Pons (tissue), 1 donor: ENCODE measurements at places on chromosomes 2 and 18.

GRCh38 chr18:62614494-62614893 lies 91.7 kb downstream of the ZCCHC2 start:
- no peak for DNase-seq

- no peak for DNase-seq
Observed at GRCh38 chr2:161199912-161200701, 39.9 kb downstream of the TANK start.

DNA sequence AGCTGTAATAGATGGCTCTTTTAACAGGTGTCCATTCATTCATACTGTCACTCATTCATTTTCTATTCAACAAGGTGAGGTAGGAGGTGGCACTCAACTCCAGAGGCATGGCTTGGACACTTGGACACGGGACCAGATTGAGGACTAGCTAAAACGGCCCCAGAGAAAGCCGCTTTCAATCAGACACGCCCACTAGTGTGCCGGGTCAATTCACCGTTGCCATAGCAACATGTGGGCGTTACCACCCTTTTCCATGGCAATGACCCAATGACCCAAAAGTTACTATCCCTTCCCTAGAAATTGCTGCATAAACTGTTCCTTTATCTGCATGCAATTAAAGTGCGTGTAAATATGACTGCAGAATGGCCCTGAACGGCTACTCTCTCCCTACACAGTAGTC lies 49.2 kb upstream of the LGALSL start:
- DNase-seq, result no peak

DNA sequence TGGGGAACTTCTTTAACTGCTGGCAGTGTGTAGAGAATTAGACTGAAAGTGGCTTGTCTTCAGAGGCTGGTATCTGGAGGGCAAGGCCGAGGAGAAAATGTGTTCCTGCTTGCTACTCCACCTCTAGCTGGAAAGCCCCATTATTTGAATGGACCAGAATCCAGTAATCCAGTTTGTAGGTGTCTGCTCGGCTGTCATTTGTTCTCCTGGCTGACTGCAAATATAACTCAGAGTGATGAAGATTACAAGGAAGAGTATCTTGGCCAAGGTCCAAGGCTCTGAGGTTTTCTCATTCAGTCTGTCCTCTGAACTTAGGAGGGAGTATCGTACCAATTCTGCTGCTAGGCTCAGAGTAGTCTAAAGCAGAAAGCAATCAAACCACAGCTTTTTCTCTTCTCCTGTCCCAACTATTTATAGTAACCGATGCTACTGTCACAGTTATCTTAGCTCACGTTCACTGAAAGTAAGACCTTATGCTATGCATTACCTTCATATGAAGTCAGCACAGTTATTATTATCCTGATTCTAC lies 228.6 kb downstream of the SETBP1 start:
- no peak for DNase-seq

- no peak for DNase-seq
Observed at GRCh38 chr18:75545189-75545588, 117.7 kb upstream of the SMIM21 start.

GRCh38 chr2:148989882-148990493 lies 48.5 kb upstream of the LYPD6B start:
- DNase-seq, result peak; percentile 95

- no peak for DNase-seq
Observed at GRCh38 chr2:118857677-118858484, 10.4 kb upstream of the EN1 start.

DNA sequence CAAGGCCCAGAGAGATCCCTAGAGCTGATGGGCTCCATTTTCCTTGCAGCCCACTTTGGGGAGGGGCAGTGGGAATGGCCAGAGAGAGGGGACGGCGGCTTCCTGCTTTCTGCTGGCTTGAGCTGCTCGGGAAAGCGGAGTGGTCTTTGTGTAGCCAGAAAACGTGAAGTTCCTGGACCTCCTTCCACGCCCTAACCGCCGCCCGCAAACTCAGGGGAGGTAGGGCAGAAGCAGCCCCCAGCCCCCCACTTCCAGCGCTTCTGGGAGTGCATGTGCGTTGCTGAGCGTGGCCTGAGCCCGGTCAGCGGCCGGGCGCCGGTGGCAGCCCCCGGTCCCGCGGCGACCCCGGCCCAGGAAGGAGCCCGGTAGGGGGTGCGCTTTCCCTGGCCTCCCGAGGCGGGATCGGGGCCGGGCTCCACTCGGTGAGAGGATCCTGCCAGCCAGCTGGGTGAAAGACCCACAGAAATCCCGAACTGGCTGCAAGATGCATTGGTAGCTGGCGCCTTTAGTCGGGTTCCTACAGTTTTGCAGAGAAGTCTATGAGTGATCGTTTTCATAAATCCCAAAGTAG lies 25.3 kb upstream of the BOD1L2 start:
- no peak for DNase-seq

DNA sequence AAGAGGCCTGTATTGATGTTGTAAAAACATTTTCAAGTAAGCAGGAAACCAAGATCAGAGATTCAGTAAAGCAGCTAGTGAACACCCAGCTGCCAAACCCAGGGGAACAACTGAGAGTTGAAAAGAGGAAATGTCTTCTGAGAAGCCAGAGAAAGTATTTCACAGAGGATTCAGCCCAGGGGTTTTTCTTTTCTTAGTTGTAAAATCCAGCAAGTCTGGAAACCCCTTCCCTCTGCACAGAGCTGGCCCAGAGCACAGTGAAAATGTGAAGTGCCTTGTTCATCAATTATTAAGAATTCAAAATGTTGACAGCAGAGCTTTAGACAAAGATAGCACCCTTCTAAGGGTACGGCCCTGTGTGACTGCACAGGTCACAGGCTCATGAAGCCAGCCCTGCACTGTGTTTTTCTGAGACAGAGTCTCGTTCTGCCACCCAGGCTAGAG lies 28.4 kb downstream of the AFF3 start:
- no peak for DNase-seq

DNA sequence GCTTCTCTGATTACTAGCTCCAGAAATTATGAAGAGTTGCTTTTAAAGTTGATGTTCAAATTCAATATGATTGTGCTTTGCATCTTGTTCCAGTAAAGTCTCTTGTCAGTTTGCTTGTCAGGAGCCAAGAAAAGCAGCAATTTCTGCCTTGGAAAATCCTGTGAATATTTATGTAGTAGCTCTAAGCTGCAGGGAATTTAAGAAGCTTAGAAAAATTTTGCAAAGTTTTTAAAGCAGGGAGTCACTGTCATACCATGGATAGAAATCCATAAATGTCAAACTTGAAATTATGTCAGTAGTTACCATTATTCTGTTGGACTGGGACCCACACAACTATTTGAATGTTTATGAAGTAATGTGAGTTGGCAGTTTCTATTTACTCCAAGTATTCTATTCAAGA lies 169.3 kb downstream of the TMEM200C start:
- DNase-seq, result no peak

- DNase-seq, result no peak
Observed at GRCh38 chr18:11293794-11294193, 144.4 kb upstream of the PIEZO2 start.

- no peak for DNase-seq
Observed at GRCh38 chr2:74959106-74959751, 786 bp downstream of the POLE4 start.
